ENCODE measurements at places on chromosomes 1 and 21.
A peak's percentile ranks its signal among the peaks of the same experiment; 100 is the strongest.

DNA sequence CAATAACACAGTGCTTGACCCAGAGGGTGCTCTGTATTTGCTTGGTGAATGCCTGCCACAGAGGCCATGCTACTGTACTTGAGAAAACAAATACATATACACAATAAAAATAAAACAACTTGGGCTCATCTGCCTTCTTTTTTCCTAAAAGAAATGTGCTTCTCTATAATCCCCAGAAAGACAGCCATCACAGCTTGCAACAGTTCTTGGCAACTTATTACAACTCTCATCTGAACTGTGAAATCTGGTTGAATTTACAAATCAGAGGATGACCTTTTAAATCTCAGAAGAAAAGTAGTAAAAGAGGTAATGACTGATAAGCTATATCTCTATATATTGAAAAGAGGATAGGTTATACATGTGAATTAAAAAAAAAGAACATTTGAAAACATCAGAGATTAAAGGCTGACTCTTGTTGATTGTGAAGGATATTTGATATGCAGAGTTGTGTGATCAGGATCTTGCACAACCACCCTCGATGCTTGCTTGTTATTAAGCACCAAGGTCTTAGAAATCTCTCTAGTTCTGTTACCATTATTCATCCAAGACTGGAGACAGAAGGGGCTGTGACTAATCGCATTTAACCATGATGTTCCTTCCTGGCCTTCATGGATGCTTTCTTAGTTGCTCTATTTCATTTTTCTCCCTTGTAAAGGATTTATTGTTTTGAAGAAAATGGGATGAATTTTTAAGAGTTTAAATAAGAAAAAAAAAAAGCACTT lies 213.4 kb downstream of the APP start:
- no peak for DNase-seq

DNA sequence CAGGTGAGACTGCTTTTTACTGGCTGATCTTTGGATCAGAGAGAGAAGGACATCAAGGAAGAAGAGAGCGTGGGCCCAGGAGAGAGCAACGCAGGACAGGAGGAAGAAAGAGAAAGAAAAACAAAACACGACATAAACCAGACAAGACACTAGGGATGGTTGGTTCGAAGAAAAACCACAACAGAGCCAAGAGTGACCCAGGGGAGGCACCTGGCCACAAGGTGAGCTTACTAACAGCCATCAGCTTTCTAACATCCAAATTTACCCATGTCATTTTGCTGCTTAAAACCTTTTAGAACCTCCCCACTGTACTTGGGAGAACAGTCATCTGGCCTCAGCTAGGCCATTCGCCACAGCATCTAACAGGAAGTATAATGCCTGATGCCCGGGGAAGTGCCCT lies 57.8 kb downstream of the ARHGEF11 start:
- no peak for DNase-seq

GRCh38 chr1:65509912-65510680 lies 89.6 kb downstream of the LEPR start:
- DNase-seq, result no peak

- DNase-seq, result peak; percentile 83
Measured at GRCh38 chr1:39922251-39922688, 20.6 kb upstream of the MYCL start.

GRCh38 chr1:112794654-112795239 lies 79.6 kb upstream of the PPM1J start:
- DNase-seq, result no peak

- DNase-seq, result no peak
Measured at GRCh38 chr1:82162486-82163420, 362.0 kb downstream of the ADGRL2 start.

GRCh38 chr1:119516680-119517079 lies 9.7 kb downstream of the HSD3B1 start:
- no peak for DNase-seq

- no peak for DNase-seq
Measured at GRCh38 chr21:45124596-45124995, 50.2 kb downstream of the ADARB1 start.

DNA sequence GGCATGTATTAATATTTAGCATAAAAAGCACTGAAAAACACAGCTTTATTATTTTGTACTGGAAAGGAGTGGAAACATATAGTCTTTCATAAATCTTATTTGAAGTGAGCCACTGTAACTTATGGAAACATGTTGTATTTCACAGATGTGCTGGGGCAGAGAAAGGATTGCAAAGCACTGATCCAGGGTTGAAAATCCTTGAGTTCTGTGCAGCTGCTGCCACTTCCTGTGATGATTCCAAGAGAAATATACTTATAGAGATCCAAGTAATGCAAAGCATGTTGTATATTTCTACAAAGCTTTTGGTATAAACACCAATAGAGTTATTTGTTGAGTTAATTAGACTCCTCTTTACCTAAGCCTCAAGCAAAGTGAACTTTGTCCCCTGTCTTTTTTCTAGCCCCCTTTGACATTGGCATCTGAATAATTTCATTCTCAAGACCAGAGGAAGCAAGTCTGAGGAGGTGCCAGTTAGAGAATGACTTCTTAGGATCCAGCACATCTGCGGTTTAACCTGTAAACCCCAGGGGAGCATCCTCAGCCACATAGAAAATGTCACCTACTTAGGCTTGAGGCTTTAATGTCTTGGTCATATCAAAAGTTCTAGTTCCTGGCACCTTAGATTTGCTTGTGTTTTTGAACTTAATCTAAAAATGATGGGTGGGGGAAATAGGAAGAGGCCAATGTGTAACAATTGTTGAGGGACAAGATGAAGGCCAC lies 173.3 kb downstream of the FASLG start:
- DNase-seq, result no peak

DNA sequence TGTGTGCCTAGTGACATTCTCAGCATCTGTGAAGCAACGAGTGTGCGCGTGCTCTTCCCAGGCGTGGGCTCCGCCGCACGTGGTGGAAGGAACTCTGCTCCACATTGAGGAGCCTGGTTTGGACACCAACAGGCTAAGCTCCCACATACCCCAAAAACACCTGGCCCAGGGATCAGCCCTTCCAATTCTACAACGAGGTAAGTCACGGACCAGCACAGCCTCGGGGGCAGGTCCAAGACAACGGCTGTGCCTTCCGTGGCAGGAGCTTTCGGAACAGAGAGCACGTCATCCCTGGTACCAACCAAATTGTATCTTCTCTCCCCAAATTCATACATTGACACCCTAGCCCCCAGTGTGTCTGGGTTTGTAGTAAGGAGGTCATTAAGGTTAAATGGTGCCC lies 27.2 kb upstream of the PDE9A start:
- no peak for DNase-seq

- no peak for DNase-seq
Measured at GRCh38 chr1:42431514-42431913, 24.3 kb downstream of the ZMYND12 start.

- DNase-seq, result no peak
Measured at GRCh38 chr1:67571406-67571805, 113.6 kb upstream of the GADD45A start.

GRCh38 chr1:24094554-24094953 lies 17.4 kb downstream of the MYOM3 start:
- no peak for DNase-seq

DNA sequence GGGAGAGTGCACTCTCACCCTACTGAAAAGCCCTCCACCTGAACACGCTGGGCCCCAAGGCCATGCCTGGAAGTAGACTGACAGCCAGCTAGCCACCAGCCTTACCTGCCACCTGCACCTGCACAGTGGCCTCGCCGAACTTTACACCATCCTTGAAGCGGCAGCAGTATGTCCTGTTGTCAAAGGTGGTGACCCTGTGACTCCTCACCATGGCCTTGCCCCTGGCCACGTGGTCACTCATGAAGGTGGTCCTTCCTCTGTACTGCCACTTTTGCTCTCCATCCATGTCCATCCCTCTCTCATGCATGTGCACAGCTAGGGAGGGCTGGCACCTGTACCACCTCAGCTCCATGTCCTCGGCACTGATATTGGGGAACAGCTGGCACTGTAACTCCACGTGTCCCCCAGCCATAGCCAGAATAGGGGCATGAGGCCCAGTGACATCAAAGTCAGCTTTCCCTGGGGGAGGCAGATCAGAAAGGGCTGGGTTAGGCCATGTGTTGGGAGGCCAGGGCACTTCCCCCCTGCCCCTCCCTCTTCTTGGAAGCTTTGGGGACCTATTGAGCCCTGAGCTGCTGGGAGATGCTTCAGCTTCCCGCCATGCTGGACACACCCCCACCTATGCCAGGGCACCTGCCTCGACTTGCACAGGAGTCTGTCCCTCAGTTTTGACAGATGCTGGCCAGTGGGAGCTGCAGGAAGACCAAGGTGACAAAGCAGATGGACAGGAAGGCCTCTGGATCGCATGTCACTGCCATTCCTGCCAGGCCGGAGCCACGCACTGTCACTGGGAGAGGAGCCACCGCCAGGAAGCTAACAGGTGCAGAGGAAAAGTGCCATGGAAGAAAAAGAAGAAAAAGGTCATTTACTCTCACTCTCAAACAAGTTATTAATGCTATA lies 24.6 kb downstream of the RNF187 start:
- no peak for DNase-seq

- DNase-seq, result no peak
Measured at GRCh38 chr1:39385067-39385988, 106.1 kb upstream of the BMP8A start.

DNA sequence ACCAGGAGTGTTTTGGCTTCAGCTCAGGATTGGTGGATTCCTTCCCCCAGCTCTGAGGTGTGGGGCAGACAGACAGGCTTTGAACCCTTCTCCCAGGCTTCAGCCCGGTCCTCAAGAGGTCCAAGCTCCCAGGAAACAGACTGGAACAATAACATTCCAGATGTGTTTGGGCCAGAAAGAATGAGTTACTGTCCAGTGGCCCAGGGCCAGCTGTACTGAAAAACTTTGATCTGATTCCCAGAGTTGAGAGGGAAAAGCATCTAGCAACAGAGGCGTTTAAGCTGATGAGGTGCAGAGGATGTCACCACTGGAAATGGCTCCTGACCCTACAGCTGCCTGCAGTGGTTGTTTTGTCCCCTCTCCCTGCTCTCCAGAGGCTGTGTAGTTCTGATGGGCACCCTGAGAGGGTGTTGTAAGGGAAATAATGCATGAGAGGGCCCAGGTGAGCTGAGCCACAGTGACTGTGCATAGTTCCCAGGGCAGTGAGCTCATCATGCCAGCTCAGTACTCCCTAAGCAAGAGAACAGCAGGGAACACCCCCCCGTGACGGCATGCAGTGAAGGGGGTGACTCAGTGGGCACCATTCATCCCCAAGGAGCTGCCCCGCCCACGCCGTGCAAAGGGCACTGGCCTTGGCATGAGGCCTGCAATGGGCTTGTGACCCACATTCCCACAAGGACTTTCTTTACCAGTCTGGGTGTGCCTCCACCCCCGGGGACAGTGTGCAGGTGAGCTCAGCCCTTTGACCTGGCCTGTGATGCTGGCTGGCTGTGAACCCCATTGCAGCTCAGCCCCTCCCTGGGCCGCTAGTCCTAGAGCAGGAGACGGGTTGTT lies 13.8 kb upstream of the SFN start:
- no peak for DNase-seq

- no peak for DNase-seq
Measured at GRCh38 chr1:242225767-242226573, 227.1 kb upstream of the MAP1LC3C start.

GRCh38 chr1:221840511-221841243 lies 98.8 kb upstream of the DUSP10 start:
- DNase-seq, result no peak

DNA sequence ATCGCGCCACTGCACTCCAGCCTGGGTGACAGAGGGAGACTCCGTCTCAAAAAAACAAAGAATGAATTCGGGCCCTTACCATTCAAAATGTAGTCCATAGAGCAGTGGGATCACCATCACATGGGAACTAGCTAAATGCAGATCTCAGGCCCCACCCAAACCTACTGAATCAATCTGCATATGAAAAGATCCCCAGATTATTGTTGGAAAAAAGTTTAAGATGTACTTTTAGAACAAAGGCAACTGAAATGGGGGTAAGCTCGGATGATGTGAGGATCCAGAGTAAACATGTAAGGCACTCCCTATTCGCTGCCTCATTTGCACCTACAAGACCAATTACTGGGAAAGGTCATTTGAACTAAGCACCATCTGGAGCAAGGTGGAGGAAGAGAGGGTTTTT lies 803 bp upstream of the FLAD1 start:
- no peak for DNase-seq

DNA sequence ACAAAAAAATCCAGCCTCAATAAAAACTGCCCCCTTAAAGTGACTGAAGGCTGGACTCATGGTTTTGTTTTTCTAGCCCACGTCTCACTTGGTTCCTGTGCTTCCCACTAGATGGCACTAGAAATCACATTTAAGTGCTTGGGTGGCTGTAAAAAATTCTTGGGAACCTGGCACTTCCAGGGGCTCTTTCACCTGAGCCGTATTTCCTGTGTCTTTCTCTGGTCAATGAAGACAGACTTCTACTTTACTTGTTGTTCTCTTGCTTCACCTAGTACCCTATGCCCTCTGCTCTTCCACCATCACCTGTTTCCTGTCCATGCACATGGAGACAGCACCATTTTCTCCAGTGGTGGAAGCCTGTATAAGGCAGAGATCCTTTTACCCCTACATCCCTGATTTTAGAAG lies 20.0 kb downstream of the METTL13 start:
- DNase-seq, result no peak

DNA sequence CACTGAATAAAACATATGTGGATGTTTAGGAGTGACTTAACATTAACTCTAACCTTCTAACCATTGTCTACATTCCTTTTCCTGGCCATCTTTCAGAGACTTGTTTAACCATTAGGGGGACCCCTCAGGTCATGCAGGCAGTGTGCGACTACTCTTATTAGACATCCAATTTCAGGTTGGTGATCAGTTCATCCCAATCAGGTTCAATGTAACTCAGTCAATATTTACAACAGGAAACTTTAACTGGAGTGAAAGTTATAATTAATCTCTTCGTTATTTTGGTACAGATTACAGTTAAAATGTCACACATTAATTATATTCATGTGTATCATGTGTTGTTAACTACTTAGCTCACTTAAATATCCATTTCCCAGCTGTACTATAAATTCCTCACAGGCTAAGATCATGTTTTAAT lies 68.8 kb upstream of the RGS1 start:
- no peak for DNase-seq

- no peak for DNase-seq
Measured at GRCh38 chr21:41802198-41802584, 35.3 kb upstream of the RIPK4 start.

DNA sequence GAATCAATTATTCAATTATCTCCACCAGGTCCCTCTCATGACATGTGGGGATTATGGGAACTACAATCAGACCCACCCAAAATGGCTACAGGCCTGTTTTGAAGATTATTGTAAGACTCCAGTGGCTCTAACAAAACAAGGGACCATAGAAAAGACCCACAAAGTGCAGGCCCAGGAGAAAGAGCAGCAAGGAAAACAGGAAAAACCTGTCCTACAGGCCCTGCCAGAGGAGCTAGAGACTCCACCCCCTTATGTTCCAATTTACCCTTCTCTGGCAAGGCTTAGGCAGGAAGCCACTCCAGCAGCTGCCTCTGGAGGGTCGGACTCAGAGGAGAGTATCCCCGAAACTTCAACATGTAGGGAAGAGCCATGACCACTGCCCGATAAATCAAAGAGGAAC lies 96.5 kb downstream of the LIPI start:
- no peak for DNase-seq

GRCh38 chr1:166895766-166896165 lies 19.7 kb upstream of the TADA1 start:
- DNase-seq, result no peak

Data from ecto neural progenitor cell (in vitro differentiated cells).